ENCODE measurements at places on chromosomes 5 and 9.

GRCh38 chr5:74332682-74333081 lies 307.8 kb downstream of the ENC1 start:
- no peak for DNase-seq

DNA sequence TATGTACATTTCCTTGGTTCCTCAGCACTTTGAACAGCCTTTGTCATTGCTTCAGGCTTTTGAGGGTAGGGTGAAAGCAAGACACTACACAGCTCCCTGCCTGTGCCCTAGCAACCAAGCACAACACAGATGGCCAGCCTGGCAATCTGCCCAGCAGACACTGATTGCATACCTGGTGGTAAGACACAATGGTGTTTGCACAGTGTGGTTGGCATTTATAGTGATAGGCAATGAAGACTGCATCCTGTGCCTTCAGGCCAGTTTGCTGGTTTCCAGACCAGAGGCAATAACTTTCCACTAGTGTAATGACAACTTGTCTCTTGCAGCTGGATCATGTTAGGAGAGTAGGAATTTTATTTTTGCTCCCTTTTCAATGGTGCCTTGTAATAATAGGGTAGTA lies 144.5 kb upstream of the TNC start:
- DNase-seq = no peak

DNA sequence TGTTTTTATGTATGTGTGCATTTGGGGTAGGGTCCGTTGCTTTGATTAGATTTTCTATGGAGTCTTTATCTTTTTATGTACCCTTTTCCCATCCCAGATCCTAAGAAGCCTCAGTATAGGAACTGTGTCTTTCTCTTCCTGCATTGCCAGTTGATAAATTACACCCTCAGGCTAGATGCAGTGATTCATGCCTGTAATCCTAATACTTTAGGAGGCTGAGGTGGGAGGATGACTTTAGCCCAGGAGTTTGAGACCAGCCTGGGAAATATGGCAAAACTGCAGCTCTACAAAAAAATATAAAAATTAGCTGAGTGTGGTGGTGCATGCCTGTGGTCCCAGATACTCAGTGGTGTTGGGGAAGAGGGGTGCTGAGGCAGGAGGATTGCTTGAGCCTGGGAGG lies 40.2 kb downstream of the NLN start:
- no peak for DNase-seq

- peak; percentile 64 for DNase-seq
Measured at GRCh38 chr9:121686930-121687541, 35.6 kb downstream of the DAB2IP start.

- no peak for DNase-seq
Measured at GRCh38 chr9:36818965-36819870, 214.8 kb downstream of the PAX5 start.

DNA sequence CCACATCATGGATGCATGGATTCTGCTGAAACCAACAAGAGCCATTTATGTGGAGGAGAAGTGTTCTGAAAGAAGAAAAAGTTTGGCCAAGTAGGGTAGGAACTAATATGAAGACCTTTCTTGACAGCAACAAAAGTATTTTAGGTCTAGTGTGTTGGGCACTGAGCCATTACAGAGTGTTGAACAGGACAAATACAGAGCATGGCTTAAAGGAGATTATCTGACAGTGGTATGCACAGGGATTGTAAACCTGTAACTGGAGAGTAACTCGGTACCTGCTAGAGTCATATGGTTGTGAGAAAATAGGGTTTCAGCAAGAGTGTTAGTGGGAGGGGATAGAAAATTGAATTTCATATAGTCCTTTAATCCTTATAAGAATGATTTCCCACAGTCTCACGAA lies 513.2 kb upstream of the WWC1 start:
- no peak for DNase-seq

- no peak for DNase-seq
Measured at GRCh38 chr9:99079542-99079941, 25.4 kb upstream of the TGFBR1 start.

- no peak for DNase-seq
Measured at GRCh38 chr9:104075801-104076753, 18.0 kb upstream of the SMC2 start.

- no peak for DNase-seq
Measured at GRCh38 chr5:101626572-101626971, 669.5 kb downstream of the SLCO4C1 start.

- no peak for DNase-seq
Measured at GRCh38 chr9:127106466-127106855, 16.0 kb downstream of the ANGPTL2 start.

- DNase-seq = no peak
Measured at GRCh38 chr5:71903808-71904207, 184.7 kb downstream of the CARTPT start.

- DNase-seq = no peak
Measured at GRCh38 chr5:57653636-57654290, 171.2 kb upstream of the ACTBL2 start.

GRCh38 chr5:128199611-128200010 lies 116.0 kb downstream of the SLC12A2 start:
- no peak for DNase-seq

DNA sequence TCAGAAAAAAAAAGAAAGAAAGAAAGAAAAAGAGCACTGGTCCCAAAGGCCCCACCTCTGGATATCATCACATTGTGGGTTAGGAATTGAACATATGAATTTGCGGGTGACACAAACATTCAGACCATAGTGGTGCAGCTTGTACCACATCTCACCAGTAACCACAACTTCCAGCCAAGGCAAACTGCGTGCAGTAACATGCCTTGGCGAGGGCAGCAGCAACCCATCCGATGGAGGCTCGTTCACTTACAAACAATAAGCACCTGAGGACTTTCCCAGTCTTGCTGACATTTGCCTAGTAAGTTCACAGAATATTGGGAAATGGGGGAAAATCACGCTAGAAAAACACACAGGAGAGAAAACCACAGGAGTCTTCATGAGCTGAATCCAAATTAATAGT lies 508.1 kb downstream of the ZNF608 start:
- no peak for DNase-seq

GRCh38 chr5:110851357-110851756 lies 112.5 kb downstream of the SLC25A46 start:
- no peak for DNase-seq

- DNase-seq = no peak
Measured at GRCh38 chr9:113368982-113369854, 7.6 kb downstream of the HDHD3 start.
